ENCODE measurements at places on chromosomes 6 and 20.

DNA sequence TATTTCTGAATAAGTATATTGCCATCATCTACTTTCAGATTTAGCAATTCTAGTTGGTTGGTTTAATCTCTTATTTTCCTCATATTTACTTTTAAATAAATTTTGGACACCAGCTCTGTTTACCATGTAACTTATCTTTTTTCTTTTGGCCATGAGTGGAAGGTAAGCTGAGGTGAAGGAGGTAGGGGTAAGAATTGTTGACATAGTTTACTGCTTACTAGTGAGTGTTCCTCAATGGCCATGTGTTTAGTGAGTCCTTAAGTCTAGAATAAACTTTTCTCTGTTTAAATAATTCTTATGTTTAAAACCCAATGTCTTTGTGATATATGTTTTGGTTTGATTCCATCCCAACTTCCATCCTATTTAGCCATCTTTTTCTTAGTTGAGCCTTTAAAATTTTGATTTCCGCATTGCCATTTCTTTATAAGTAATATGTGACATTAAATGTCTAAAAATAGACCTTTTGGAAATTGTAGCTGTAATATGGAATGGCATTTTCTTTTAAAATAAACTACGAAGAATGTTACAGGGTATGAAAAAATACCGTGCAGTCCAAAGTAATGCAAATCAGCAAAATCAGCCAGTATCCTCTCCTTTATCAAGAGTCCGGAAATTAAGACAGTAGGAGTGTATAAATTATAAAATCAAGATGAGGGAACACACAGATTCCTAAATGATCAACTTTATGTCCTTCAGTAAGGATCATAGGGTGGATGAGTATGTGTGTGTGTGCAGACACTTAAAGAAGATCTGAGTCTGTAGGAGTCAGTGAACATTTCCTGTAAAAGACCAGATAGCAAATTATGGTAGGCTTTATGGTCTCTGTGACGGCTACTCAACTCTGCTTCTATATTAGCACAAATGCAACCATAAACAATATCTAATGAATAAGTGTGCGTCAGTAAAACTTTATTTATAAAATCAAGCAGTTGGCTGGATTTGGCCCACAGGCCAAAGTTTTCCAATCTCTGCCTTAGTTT lies 10.3 kb downstream of the STXBP5 start:
- no peak for DNase-seq

DNA sequence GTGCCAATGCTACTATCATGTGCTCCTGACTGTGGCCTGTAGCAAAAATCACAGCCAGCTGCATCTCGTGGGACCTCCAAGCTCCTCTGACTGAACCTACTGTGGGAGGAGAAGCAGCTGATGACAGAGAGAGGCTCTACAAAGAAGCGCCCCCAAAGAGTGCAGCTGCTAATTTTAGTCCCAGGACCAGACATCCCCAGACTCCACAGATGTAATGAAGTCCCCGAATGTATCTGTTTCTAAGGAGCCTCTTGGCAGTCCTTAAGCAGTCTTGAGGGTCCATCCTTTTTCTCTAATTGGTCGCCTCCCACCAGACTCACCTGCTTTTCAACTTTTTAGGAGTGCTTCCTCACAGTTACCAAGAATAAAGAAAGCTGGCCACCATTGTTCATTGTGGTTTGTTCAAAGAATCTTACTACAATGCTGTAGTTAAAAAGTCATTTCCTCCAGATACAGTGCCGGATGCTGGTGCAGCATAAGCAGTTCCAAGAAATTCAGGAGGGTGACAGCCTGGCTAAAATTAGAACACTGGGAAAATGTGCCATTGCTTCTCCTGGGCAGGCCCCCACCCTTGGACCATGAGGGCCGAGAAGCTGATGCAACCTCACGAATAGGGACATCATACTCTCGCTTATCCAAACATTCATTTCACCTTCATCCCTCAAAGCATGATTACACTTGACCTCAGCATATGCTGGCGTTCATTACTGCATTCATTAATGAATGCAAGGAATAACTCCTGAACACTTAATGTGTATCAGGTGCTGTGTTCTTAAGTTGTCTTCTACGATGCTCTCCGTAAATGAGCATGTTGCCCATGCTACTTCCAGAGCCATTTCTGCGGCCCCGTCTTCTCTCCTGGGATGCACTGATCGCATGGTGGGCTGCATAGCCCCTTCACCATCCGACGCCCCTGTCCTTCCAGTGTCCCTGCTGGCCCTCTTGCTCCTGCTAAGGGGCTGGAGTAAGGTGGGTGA lies 66.4 kb downstream of the LY86 start:
- peak; percentile 61 for DNase-seq

GRCh38 chr6:89707766-89708165 lies 69.2 kb upstream of the LYRM2 start:
- no peak for DNase-seq

DNA sequence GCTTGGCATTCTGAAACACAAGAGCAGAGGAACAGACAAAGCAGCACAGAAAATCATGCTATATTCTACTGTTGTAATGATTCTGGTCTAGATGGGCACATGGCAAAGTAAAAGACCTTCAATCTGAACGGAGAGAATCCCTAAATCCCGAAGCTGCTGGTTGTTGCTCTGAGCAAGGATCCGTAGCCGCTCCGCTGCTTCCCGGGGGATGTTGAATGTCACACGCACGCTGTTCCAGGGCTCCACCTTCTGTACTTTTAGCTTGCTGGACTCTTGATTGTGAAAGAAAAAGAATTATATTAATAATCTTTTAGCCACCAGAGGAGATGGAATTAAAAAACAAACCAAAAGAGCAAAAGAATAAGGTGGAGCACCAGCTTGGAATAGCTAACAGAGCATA lies 49.3 kb downstream of the NCOA6 start:
- DNase-seq, result no peak

DNA sequence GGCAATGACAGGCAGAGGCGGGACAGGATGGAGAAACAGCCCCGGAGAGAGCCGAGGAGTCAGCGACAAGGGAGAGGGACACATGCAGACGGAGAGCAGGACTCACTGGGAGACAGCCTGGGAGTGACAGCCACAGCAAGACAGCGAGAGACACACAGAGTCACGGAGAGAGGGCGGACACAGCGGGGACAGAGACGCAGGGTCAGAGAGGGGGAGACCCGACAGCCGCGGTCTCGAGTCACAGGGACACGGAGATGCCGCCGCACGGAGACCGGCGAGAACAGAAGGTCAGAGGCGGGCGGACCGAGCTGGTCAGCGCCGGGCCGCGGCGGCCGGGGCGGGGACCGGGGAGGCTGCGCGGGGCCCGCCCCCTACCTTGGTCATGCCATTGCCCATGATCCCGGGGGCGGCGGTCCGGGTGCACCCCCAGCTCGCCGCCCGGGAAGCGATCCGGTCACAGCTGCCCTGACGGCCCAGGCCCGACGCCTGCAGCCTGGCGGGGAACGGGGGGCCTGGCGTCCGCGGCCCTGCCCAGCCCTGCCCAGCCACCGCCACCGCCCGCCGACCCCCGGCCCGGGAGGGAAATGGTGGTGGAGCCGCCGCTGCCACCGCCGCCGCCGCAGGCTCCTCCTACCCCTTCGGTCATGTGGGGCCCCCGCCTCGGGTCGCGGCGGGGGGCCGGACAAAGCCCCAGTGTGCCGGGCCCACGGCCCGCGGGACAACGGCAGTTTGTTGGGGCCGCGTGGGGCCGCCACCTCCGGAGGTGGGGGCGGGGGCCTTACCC lies at the start of the genes DUSP15 and TTLL9:
DUSP15 (minus strand) TSS at position 586 of the 784 bp plus-strand sequence; CDS start at position 396, 190 bp downstream.
TTLL9 (plus strand) TSS at position 693 of the 784 bp plus-strand sequence. CDS start 493 bp downstream, outside the sequence.
- no peak for DNase-seq

GRCh38 chr6:107870381-107870780 lies 46.3 kb upstream of the SCML4 start:
- no peak for DNase-seq

DNA sequence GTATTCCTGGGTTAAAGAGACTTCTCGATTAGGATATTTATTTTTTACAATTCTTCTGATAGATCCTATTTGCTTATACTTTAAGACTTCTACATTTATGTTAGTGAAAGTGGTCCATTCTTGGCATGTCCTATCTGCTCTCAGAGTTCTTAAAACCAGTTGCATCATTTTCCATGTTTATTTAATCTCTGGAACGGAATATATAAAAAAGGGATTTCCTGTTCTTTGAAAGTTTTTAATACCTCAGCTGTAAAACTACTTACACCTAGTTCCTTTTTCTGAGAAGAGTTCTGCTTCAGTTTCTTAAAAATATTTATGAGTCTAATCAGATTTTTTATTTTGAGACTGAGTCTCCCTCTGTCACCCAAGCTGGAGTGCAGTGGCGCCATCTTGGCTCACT lies 18.0 kb upstream of the MYL9 start:
- no peak for DNase-seq

GRCh38 chr20:46230801-46231282 lies 77.5 kb downstream of the CDH22 start:
- no peak for DNase-seq

GRCh38 chr6:89042664-89043063 lies 37.9 kb upstream of the PNRC1 start:
- DNase-seq, result no peak

DNA sequence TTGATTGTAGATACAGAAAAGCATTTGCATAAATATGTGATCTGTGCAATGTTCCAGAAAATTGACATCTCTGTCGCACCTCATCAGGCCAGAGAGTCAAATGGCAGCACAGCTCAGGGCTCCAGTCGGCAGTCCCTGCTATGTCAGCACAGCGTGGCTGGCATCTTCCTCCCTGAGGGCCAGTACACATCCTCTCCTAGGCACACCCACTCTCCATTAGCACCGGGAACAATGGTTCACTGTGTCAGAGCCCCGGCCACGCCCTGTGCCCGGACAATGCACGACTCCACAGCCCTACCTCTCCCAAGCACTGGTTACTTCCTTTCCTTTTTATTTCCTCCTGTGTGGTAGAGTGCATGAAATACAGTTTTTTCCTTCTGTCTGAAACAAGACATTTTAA lies 114.9 kb downstream of the FOXC1 start:
- DNase-seq, result no peak

GRCh38 chr6:12353731-12354130 lies 63.6 kb downstream of the EDN1 start:
- DNase-seq, result no peak
